ENCODE measurements at places on chromosomes 5 and 9. TPM values are rescaled to one million over a fixed set of nuclear protein-coding genes. Genes with fewer than 3 reads are reported as not detected.

- DNase-seq: no peak
Measured at GRCh38 chr9:36665387-36665786, 92.7 kb downstream of the MELK start.

DNA sequence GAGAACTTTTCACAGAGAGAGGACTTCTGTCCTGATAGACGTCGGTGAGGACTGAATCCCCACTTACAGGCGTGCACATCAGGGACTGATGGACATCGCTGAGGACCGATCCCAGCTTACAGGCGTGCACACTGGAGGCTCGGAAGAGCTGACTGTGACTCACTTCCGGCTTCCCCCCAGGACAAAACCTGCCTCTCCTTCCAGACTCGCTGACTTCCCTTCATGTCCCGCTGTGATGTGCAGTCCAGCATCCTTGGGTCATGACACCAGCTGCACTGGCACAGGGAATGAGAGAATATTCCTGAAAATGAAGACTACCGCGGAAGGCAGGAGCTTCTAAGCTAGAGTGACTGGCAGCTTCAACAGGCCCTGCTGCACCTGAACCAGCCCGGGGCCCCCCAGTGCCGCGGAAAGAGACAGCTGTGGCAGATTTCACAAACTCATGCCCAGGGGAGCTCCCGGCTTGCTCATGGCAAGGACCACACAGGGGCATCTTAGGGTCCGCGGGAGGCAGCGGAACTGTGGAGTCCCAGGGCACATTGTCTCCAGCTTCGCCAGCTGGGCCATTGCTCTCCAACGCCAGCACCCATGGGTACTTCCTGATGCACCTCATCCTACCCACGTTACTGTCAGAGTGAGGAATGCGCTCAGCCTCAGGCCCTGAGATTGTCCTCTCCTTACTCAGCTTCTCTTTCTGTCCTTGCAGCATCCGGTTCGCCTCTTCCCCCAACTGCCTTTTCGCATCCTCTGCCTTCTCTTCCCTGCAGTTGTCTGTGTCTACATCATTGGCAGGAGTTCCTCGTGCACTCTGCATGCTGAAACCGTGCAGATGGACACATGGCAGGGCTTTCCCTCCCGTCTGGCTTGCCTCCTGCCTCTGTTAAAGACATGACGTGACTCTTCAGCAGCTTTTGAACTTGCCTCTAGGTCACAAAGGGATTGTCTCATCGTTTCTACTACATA, 29.5 kb downstream of the SURF6 start:
- DNase-seq: peak; percentile 25

DNA sequence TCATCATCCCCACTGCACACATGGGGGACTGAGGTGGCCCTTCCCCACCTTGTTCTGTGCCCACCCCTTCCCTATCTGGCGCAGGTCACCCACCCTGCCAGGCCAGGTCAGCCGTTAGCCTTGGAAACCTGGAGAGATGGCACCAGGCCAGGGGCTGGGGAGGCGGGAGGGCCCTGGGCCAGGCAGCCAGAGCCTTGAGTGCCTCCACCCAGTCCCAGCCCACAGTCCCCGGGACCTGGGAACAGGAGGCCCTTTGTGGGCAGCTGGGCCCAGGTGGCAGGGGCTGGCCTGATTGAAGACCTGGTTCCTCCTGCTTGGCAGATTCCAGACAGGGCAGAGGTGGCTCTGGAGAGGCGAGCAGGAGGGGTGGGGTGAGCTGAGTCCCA, 70.6 kb downstream of the LRSAM1 start:
- DNase-seq: no peak

- no peak for DNase-seq
Measured at GRCh38 chr9:101691657-101692056, 46.8 kb downstream of the GRIN3A start.

DNA sequence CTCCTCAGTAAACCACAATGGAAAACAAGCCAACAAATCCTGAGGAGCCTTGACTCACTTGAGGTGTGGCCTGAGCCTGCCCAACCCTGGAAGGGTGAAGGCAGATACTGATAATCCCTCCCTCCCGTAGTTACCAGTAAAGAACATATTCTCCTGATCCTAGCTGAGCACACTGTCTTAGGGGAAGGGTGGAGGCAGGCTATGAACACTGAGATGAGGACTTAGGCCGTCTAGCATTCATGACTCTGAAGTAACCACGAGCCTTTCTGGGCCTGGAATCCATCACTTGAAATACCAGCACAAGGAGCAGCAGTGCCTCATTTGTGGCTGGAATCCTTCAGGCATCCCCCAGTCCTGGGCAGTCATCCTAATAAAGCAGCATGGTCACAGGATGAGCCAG, 124.5 kb upstream of the PRLR start:
- no peak for DNase-seq

- no peak for DNase-seq
Measured at GRCh38 chr9:136296434-136297015, 7.4 kb downstream of the CCDC187 start.

- no peak for DNase-seq
Measured at GRCh38 chr9:108184941-108185340, 670.8 kb downstream of the ACTL7B start.

GRCh38 chr9:131432050-131432449, 38.2 kb downstream of the PRRC2B start:
- no peak for DNase-seq

DNA sequence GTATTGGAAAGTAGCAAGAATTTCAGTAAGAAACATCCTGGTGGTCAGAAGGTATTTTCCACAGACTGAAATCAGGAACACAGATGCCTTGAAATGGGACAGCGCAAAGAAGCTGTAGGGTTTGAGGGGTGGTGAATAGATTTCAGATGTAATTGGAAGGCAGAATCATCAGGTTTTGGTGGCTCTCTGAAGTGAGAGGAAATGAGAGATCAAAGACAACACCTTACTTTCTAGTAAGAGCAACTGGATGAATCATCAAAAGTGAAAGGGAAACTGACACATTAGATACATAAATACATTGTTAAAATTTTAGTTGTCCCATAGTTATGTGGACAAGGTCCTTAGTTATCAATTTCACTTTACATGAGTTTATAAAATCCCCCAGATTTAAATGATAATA, 188.2 kb upstream of the SLC27A6 start:
- DNase-seq: no peak

GRCh38 chr5:162268694-162269481, 201.3 kb downstream of the GABRG2 start:
- DNase-seq: no peak

- DNase-seq: no peak
Measured at GRCh38 chr9:18202924-18203323, 271.0 kb upstream of the ADAMTSL1 start.

DNA sequence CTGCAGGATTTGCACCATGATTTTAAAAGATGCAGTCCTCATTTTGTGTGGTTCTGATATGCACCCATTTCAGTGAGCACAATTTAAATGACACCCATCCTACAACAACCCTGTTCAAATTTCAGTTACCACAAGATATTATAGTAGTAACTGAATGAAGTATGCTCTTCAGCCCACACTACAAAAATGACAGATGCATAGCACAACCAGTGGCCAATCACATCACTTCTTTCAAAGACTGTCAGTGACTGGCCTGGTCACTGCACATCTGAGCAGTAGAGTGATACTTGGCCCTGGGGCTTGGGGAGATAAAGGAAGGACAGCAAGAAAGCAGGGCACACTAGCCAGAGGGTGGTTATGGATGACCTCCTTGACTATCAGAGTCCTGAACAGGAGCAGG, 19.8 kb upstream of the IFNK start:
- no peak for DNase-seq

- no peak for DNase-seq
Measured at GRCh38 chr9:4638968-4639367, 23.1 kb upstream of the PLPP6 start.

- no peak for DNase-seq
Measured at GRCh38 chr9:20658677-20659473, 25.2 kb upstream of the FOCAD start.

DNA sequence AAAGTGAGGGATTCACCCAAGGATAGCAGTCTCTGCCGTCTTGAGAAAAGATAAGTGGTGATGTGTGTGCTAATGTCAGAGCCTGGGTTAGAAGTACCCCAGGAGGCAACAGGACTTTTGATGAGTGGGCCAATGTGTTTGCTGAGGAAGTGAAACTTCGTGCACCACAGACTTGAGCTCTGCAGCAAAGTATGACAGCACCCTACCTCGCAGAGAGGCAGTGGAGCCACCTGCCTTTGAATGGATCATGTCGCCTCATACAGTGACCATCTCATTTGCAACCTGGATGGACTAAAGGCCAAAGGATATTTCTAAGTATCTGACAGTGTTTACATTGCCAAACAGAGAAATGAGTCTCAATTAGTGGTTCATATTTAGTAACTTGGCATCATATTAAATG, 593.9 kb upstream of the GRAMD2B start:
- DNase-seq: no peak

DNA sequence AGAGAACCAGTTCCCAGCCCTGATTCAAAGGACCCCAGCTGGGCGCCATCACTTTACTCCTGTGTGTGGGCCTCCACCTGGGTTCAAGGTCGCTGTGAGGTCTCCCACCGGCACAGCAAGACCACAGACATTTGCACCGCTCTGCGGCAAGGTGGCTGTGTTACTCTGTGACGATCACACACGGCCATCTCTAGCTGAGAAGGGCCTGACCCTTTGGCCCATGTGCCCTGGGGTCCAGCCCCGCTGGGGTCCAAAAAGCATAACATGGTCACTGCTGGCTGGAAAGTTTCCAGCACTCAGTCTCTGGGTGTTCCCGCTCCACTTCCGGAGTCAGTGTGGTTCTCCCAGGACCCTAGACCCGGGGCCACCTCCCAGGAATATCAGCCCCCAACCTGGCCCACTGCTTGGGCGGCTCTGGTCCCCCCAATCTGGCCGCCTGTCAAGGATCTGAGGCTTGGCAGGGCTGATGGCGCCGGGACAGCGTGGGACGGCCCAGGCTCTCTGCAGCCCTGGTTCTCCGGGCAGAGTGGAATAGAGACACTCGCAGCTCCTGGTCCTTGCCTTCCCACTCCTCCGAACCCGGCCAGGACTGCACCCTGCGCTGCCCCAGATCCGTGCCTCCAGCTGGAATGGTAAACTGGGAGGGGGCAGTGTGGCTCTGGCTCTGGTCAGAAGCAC, 3.9 kb upstream of the LMX1B start:
- DNase-seq: no peak

DNA sequence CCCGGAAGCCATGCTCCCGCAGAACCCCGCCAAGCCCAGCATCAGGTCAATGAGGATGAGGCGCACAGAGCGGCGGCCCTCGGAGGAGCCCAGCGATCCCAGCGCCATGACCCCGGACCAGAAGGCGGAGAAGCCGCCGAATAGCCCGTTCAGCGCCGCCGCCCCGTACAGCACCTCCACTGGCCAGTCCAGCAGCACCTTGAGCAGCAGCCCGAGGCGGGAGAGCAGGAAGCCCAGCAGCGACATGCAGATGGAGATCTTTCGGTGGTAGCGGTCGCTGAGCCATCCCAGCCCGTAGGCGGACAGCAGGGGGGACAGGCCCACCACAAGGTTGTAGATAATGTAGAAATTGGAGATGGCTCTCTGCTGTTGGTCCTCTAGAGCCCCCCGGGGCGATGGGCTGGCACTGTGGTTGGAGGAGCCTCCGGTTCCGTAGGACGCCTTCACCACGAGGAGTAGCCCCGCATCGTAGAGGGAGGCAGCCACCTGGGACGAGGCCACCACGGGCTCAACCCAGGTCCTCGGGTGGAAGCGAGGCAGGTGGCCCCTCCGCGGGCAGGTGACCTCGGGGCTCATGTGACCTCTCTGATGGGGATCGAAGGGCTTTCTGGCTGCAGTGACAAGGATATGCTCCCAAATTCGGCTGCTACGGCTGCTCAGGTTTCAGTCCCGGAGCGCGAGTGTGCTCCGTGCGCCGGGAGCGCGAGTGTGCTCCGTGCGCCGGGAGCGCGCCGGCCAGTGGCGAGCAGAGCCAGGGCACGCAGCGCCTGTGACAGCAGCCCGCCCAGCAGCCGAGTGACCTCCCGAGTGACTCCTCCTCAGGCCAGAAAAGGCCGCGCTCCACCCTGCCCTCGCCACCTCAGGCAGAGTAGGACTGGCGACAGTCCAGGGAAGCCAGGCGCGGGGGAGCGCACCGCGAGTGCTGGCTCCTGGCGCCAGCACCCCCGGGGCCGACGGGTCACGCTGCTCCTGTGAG, at the start of gene SLC46A2:
SLC46A2 (minus strand) TSS at position 771 of the 976 bp plus-strand sequence; CDS start at position 576, 195 bp downstream.
- no peak for DNase-seq

- DNase-seq: no peak
Measured at GRCh38 chr5:111469293-111469896, 42.9 kb downstream of the STARD4 start.

DNA sequence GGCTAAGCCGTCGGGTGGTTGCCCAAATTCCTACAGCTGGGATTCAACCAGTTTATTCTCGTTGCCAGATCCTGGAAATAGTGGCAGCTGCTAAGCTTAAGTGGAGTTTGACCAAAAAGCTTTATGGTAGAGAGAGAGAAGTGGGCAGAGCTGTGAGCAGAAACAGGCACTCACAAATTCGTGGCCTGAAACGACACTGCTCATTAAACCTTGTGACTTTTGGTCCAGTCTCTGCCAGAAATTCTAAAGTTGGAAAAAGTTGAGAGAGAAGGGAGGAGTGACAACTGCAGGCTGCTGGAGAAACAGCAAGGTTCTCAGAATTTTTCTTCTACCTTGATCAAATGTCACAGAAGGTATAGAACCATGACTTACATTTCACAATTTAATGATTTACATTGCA, 131.5 kb downstream of the MTX3 start:
- no peak for DNase-seq

- DNase-seq: no peak
Measured at GRCh38 chr9:10252174-10252573, 360.6 kb downstream of the PTPRD start.

- DNase-seq: no peak
Measured at GRCh38 chr9:112115970-112116753, 58.9 kb downstream of the SUSD1 start.

DNA sequence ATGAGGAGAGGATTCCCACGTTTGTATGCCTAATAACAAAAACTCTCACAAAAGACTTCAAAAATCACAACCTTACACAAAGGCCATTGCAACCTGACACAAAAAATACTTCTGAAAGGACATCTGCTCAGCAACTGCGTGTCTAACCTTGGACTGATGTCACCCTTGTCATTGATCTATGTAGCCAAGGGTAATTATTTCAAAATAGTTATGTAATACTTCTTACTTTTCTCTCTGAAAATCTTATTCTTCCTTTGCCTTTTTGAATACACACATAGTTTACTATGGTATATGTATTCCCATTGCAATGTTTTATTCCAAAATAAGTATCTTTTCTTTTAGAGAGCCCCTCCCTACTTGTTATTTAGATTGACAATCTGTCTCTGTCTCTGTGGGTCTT, 355.3 kb downstream of the MSX2 start:
- DNase-seq: no peak

- DNase-seq: no peak
Measured at GRCh38 chr5:82074950-82075349, 103.1 kb downstream of the ATG10 start.

GRCh38 chr5:39005566-39006232, 68.5 kb downstream of the RICTOR start:
- no peak for DNase-seq

The OTP gene
- total RNA-seq: not detected

The PTGER4 gene
- total RNA-seq: 15.3 TPM

The CLIC3 gene
- total RNA-seq: 12.7 TPM

The TRPM6 gene
- total RNA-seq: 2.3 TPM

The PCDHGA11 gene
- 6.1 TPM for total RNA-seq

The NDST1 gene
- total RNA-seq: 28.6 TPM

The THOC3 gene
- 32.7 TPM for total RNA-seq

The CAVIN4 gene
- total RNA-seq: 39.9 TPM

The DNM1 gene
- 58.4 TPM for total RNA-seq

The FOXD1 gene
- 1.4 TPM for total RNA-seq

The EPB41L4B gene
- total RNA-seq: 11.3 TPM

The TAF11L9 gene
- total RNA-seq: not detected

The ECM2 gene
- 77.1 TPM for total RNA-seq

The OR1N1 gene
- total RNA-seq: not detected

Measured in skin of body (tissue), 3 donors.